Activated CD8-positive, alpha-beta memory T cell treated with anti-CD3 and anti-CD28 coated beads for 1 hour (primary cell): ENCODE measurements at places on chromosomes 16 and 17.

GRCh38 chr17:43545383-43545632, 832 bp downstream of the ETV4 start:
- DNase-seq, result no peak

- no peak for DNase-seq
Observed at GRCh38 chr16:9908613-9909012, 273.6 kb downstream of the GRIN2A start.

GRCh38 chr17:77513045-77513444, 372.3 kb downstream of the SEC14L1 start:
- DNase-seq, result no peak

DNA sequence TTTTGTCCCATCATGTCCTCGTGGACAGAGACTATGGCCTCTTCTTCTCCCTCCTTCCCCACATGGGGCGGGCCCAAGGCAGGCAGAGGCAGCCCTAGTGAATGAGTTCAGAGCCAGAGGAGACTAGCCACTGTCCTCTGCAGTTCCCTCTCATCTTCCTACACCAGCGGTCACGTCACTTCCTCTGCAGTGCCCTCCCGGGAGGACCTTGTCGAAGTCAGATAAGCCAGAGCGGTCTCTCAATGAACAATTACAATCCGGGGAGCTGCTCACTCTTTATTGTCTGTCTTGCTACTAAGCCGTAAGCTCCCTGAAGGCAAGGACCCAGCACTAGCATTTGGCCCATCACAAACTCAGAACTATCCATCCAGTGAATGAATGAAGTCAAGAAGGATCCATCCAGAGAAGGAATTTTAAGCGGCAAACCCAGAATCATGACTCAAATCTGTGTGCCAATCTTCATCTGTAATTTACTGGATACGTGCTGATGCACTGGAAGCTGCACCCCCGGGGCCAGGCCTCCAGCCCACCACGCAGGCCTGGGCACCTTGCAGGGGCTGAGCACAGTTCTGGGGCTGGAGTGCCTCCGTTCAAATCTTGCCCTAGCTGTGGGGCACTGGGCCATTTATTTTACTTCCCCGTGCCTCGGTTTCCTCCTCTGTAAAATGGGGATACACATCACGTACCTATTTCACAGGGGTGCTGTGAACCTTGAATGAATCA, 18.1 kb downstream of the ZNF423 start:
- DNase-seq, result no peak

- DNase-seq, result no peak
Observed at GRCh38 chr16:85607321-85607765, 5.8 kb upstream of the GSE1 start.

GRCh38 chr17:79992649-79993389, 42.9 kb downstream of the TBC1D16 start:
- DNase-seq, result no peak
